ENCODE measurements at places on chromosomes 1 and 21.

GRCh38 chr1:201609661-201610318 is 70.9 kb downstream of the NAV1 start:
- DNase-seq: no peak

GRCh38 chr1:117267232-117267774 is 56.6 kb upstream of the VTCN1 start:
- no peak for DNase-seq

- no peak for DNase-seq
Observed at GRCh38 chr1:6148497-6149241, 31.5 kb downstream of the CHD5 start.

- no peak for DNase-seq
Observed at GRCh38 chr21:38833117-38833516, 27.4 kb downstream of the ETS2 start.

GRCh38 chr1:37519613-37520012 is 5.0 kb upstream of the MEAF6 start:
- no peak for DNase-seq

GRCh38 chr1:67853704-67854103 is 20.4 kb upstream of the GNG12 start:
- DNase-seq: no peak

DNA sequence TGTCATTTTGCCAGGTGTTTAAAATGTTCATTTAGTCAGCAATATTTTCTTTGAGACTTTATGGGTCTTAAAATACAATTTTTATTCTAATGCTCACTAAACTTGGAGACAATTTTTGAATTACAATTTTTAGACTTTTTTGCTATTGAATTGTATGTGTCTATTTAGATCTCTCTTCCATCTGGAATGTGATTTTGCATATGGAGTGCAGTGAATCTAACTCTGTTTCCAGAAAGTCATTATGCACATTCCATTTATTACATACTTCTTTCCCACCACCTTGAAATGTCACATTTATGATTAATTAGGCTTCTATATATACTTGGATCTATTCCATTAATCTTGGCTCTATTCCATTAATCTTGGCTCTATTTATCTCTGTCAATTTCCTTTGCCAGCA is 5.6 kb upstream of the TSPEAR start:
- DNase-seq: no peak

- DNase-seq: no peak
Observed at GRCh38 chr1:221015159-221015790, 136.0 kb downstream of the HLX start.

- DNase-seq: no peak
Observed at GRCh38 chr1:218945050-218945449, 228.6 kb upstream of the LYPLAL1 start.

- no peak for DNase-seq
Observed at GRCh38 chr1:111599781-111600693, 19.6 kb upstream of the RAP1A start.

DNA sequence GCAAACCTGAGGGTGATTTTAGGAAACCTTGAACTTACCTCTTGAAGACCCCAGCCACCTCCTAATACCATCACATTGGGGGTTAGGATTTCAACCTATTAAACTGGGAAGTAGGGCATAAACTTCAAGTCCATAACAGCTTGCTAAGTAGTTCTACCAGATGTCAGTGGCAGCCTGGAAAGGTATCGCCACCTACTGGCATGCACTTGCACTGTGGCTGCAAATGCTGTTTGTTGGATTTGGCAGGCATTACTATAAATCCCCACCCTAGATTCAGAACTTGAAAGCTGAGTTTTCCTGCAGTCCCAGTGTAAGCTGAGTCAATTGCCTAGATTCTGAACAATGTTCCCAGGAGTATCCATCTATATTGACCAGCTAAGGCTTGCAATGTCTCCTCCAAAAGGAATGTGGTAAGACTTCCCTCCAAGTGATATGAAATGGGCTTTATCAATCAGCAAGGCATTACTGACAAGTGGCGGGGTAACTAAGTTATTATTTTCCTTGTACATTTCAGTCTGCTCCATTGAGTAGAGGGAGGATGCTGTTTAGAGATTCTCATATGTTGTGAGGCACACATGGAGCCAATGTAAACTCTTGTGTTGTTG is 474.5 kb downstream of the PTPRC start:
- DNase-seq: no peak
